ENCODE measurements at places on chromosomes 11 and 22. TPM values are rescaled to one million over a fixed set of nuclear protein-coding genes. Genes with fewer than 3 reads are reported as not detected.

DNA sequence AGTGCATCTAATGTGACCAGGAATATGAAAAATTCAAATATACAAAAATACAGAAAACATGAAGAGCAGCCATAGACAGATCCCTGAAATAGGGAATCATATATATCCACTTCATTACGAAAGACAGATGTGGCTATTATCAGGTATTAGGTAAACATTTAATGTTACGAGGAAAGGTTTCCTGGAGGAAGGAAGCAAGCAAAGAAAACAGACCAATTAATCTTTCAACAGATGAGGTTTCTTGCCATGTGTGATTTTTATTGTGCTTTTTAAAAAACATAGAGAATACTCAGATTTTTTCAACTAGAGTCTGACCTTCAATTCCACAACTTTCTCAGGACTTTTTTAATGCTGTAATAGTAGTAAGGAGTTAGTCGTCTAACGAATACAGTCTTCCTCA is 24.3 kb upstream of the GAB2 start:
- DNase-seq = no peak

GRCh38 chr11:101497291-101497690 is 86.5 kb downstream of the TRPC6 start:
- DNase-seq = no peak

SAA4 gene
- not detected for total RNA-seq

GRCh38 chr11:99865951-99866350 is 821.1 kb upstream of the ARHGAP42 start:
- DNase-seq = no peak

SNX32 gene
- 1.1 TPM for total RNA-seq

MRPL21 gene
- 107 TPM for total RNA-seq

RAB36 gene
- total RNA-seq = 1.0 TPM

DNA sequence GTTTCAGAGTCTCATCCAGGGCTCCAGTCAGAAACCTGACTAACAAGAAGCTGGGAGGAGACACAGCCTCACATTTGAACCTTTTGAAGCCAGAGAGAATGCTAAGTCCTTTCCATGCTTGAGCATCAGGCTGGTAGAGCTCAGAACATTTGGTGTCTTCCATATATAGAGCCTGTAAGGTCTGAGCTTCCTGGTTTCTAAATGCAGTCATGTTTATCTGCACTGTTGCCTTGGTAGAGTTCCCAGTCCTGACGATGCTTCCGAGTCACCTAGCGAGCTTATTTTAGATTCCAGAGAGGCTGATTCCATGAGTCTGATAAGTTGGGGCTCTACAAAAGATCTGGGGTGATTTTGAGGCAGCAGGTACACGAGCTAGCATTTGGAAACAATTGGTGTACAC is 68.4 kb upstream of the SORL1 start:
- no peak for DNase-seq

DNA sequence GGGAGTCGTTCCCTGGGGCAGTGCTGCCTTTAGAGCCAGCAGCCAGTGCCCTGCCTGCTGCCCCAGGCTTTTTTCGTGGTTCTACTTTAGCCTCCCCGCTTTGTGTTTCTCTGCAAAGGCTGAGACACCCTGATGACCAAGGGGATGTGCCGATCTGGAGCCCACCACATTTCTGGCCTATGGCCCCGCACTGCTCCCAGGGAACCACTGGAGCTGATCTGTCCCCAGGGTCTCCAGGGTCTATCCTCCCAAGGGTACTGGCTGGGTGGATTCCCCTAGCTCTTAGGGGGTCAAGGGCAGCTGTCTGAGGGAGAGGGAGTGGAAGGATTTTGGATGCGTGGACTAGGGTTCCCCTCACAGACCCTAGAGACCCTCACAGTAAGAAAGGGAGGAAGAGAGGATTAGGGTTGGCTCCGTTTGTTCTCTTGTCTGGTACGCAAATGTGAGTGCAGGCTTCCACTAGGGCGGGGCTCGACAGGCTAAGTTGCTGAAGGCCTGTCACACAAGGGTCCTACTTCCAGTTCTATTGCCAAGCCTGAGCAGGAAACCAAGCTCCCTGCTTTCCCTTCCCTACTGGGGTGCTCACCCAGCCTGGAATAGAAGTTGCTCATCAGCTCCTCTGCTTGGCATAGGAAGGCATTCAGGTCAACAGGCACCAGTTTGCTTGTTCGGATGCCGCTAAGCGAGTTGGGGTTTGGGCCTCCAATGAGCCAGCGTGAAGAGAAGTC is 19.3 kb downstream of the TREH start:
- no peak for DNase-seq

- DNase-seq = no peak
Measured at GRCh38 chr11:92888696-92889095, 80.8 kb upstream of the MTNR1B start.

MS4A6A gene
- total RNA-seq = not detected

GRCh38 chr11:74948546-74948897 is 369 bp downstream of the XRRA1 start:
- DNase-seq = no peak

DNA sequence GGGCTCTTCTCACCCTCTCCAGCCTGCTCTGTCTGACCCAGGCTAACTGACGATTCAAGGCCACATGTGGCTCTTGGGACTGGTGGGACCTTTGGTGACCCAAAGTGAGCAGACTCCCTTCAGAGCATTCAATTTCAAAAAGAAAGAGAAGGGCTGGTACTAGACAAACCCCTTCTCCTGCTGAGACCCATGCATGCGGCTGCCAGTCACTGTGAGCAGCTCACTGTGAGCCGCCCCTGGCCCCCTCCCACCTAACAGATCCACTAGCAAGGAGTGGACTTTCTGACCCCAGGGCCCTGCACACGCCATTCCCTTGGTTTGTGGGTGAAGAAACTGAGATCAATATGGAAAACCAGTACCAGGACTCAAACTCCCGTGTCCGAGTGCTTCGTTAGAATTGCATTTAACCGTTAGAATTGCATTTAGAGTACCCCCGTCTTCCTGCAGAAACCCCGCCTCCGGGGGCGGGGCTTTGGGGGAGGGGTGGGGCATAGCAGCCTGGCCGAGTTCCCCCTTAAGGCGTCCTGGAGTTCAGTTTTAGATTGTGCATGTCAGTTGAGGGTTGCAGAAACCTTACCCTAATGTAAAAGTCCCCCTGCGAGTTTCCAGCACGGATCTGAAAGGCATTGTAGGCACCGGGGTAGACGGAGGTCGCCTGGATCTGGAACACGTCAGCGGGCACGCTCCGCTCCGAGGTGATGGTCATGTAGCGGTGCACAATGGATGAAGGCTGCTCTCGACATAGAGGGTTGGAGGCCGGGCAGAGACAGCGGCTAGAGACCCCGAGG is 5.1 kb downstream of the EFEMP2 start:
- peak; percentile 90 for DNase-seq

CD59 gene
- total RNA-seq = 90.3 TPM

GRCh38 chr11:104191124-104191523 is 27.2 kb upstream of the PDGFD start:
- no peak for DNase-seq

UPK3A gene
- total RNA-seq = not detected

P4HA3 gene
- not detected for total RNA-seq

CD3D gene
- not detected for total RNA-seq

GRCh38 chr11:45617871-45618601 is 47.4 kb downstream of the CHST1 start:
- DNase-seq = no peak

DNA sequence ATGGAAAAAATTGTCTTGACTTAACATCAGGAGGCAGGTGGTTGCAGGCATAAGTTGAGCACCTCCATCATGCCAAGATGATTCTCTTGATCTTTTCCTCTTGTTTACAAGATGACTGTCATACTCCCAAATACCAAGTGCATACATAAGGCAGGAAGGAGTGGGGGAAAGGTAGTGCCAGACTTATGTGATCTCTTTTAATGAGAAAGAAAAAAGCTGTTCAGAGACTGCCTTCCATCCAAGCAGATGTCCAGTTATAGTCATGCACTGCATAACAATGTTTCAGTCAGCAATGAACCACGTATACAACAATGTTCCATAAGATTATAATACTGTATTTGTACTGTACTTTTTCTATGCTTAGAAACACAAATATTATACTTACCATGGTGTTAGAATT is 135.7 kb downstream of the EHF start:
- no peak for DNase-seq

- DNase-seq = no peak
Measured at GRCh38 chr11:16418428-16419097, 62.2 kb upstream of the SOX6 start.

DNA sequence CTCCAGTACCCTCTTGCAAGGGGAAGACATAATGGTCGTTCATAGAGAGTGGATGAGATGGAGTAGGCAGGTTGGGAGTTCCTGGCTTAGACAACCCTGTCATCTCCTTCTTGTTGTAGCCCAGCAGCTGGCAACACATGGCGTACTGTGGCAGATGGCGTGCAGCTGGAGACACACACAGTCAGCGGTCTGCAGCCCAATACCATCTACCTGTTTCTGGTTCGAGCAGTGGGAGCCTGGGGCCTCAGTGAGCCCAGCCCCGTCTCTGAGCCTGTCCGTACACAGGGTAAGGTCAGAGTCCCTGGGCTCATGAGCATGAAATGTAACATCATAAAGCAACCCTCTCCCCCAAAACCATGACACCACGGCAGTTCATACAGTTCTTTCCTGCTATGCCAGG is 8.7 kb downstream of the ROBO3 start:
- no peak for DNase-seq
